ENCODE measurements at places on chromosomes 4 and X. TPM values are rescaled to one million over a fixed set of nuclear protein-coding genes. Genes with fewer than 3 reads are reported as not detected.

Gene TNIP3
- 9.2 TPM for total RNA-seq

Gene MAGEC1
- not detected for total RNA-seq

DNA sequence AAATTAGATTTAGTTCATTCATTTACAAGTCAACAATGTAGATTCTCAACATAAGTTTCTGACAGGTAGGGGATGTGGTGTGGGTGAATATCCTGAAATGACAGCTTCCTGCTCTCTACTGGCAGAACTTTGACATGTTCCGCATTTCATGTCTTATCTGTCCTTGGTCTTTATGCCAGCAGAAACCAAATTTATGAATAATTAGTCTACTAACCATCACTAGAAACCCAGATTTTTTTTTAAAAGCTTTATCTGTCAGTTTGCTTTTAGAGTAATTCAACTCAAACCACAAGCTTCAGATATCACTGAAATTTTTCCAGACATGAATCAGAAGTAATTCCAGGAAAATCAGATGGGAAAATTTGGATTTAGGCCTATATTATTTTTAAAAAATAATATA, 17.9 kb downstream of the COQ2 start:
- H3K4me3 ChIP-seq: no peak overlapping the region
- no peak overlapping the region for H3K27ac ChIP-seq
- peaks cover 29% of the 10 kb centered on the region for H3K4me1 ChIP-seq
- H3K27me3 ChIP-seq: no peaks in the 10 kb centered on the region
- H3K36me3 ChIP-seq: peaks cover 68% of the 10 kb centered on the region

DNA sequence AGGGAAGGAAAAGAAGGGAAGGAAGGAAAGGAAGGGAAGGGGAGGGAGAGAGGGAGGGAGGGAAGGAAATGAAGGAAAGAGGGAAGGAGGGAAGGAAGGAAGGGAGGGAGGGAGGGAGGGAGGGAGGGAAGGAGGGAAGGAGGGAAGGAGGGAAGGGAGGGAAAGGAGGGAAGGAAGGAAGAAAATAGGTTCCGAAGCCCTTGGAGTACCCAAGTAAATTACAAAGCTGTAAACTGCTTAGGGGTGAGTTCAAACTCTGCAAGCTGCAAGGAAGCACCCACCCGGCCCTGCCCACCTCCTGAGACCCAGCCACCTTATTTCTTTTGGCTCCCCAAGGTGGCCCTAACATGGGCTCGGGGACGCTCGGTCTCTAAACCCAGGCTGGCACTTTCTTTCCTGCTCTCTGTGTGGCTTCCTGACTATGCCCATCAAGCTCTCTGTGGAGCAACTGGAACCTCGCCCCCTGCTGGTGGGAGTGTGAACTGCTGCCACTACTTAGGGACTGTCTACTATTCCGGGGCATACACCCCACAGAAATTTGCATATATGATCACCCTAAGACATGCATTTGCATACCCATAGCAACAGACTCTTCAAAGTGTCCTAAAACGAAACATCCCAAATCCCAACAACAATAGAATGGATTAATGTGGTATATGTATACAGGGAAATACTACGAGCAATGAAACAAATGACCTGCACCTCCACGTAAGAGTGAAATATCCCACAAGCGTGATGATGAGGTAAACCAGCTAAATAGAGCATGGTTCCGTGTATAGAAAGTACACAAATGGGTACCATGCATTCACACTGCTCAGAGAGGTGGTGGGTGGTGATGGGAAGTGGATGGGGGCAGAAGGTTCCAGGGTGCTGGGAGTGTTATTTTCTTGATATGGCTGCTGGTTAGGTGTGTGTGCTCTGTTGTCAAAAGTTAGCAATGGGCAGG, 151.7 kb upstream of the TBL1X start:
- no peaks in the 10 kb centered on the region for H3K27me3 ChIP-seq
- peak; percentile 15 for DNase-seq
- H3K27ac ChIP-seq: no peak overlapping the region
- H3K4me3 ChIP-seq: no peak overlapping the region

DNA sequence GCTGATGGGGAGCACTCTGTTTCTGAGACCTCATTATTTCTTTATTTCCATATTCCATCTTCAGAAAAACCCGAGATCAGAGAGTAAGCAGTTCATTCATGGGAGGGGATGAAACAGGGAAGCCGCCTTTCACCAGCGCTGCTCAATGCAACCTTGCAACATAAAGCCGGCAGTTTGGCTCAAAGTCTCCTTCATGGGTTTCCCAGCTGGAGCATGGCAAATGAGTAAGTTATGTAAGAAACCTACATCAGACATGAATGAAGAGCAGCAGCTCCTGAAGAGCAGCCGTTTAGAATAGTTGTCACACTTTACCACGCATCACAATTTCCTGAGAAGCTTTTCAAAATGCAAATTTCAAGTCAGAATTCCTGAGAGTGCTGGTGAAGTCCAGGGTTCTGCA, 578.8 kb downstream of the FSTL5 start:
- no peak overlapping the region for H3K27ac ChIP-seq
- H3K4me3 ChIP-seq: no peak overlapping the region
- no peak for DNase-seq
- H3K27me3 ChIP-seq: no peaks in the 10 kb centered on the region
- H3K4me1 ChIP-seq: no peaks in the 10 kb centered on the region

DNA sequence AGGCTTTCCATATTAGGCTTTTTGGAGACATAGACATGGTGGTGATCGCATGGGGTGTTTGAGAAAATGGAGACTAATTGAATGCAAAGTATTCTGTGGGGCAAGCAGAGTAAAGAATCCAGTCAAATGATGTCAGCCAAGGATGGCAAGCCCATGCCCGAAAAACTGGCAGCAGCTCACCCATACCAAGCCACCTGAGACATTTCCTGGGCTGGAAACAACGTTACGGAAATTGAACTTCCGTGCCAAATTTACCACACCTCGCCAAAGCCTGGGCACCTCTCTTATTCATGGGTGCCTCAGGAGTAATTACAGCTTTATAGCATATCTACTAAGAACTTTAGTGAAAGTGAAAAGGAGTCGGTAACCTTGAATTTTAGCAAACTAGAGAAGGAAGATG, 166.4 kb downstream of the CBR4 start:
- H3K36me3 ChIP-seq: no peaks in the 10 kb centered on the region
- no peak overlapping the region for H3K27ac ChIP-seq
- no peak overlapping the region for H3K4me3 ChIP-seq
- DNase-seq: no peak
- H3K4me1 ChIP-seq: peaks cover 35% of the 10 kb centered on the region

DNA sequence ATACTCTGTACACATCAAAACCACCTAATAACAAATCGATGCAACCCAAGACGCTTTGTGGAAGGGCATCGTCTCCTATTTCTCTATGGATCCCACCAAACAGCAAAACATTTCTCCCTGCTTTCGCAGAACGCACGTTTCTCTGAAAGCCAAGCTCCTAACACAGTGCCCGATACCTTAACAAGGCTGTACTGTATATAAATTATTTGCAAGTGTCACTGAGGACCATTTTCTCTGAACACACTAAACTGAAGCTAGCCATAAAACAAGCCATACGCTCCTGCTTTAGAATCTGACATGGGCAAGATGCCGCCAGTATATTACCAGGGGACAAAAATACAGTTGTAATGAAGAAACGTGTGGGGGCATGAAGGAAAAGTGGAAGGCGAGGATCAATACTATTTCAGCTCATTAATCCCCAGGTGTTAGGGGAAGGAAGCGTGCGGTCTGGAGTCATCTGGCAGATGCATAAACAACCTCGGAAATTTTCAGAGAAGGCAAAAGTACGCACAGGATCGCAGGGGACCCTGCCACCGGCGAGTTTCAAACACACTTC, 703 bp downstream of the KCNIP4 start:
- peaks cover 31% of the 10 kb centered on the region for H3K27me3 ChIP-seq
- no peak overlapping the region for H3K27ac ChIP-seq
- peak overlapping the region; percentile 47 for H3K4me3 ChIP-seq
- no peak for DNase-seq

GRCh38 chrX:69126642-69127041, 38.6 kb downstream of the PJA1 start:
- H3K4me3 ChIP-seq: no peak overlapping the region
- no peak for DNase-seq
- no peak overlapping the region for H3K27ac ChIP-seq
- H3K36me3 ChIP-seq: no peaks in the 10 kb centered on the region
- H3K4me1 ChIP-seq: no peaks in the 10 kb centered on the region
- peaks cover 5% of the 10 kb centered on the region for H3K27me3 ChIP-seq

GRCh38 chr4:3878678-3879077, 112.5 kb downstream of the ADRA2C start:
- no peaks in the 10 kb centered on the region for H3K36me3 ChIP-seq
- peaks cover 3% of the 10 kb centered on the region for H3K4me1 ChIP-seq
- no peak for DNase-seq
- no peak overlapping the region for H3K27ac ChIP-seq
- H3K27me3 ChIP-seq: peaks cover 37% of the 10 kb centered on the region

DNA sequence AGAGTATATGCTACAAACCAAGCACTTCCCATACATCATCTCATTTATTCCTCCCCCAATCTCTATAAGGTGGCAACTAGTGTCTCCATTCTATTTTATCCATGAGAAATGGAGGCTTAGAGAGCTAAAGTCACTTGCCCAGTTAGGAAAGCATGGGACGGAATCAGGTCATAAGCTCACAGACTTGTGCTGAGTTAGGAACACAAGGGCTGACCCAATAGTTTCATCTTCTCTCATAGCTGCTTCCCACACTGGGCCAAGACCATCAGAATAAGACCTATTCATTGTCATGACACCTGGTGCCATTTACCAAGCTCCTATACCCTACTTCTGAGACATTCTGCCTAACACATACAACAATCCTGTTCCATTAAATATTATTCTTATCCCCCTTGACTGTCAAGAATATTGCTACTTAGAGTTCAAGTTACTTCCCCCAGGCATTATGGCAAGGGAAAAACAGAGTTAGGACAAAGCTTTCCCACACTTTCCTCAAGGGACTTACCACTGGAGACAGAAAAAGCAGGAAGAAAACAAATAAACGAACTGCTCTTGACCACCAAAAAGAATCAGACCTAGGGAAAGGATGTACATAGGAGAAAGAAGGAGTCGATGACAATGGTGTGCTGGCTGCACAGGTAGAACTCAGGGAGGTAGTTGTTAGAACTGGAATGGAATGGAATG, 167.8 kb downstream of the LDB2 start:
- H3K27me3 ChIP-seq: no peaks in the 10 kb centered on the region
- H3K4me1 ChIP-seq: no peaks in the 10 kb centered on the region
- DNase-seq: no peak
- H3K4me3 ChIP-seq: no peak overlapping the region
- H3K27ac ChIP-seq: no peak overlapping the region
- H3K36me3 ChIP-seq: no peaks in the 10 kb centered on the region

GRCh38 chr4:6688879-6689505, 4.7 kb upstream of the S100P start:
- DNase-seq: peak; percentile 74
- H3K36me3 ChIP-seq: peaks cover 24% of the 10 kb centered on the region
- peak overlapping the region; percentile 94 for H3K27ac ChIP-seq
- no peaks in the 10 kb centered on the region for H3K27me3 ChIP-seq
- H3K4me3 ChIP-seq: peak overlapping the region; percentile 82
- peaks cover 69% of the 10 kb centered on the region for H3K4me1 ChIP-seq

GRCh38 chr4:10272511-10272910, 155.9 kb upstream of the WDR1 start:
- no peak overlapping the region for H3K4me3 ChIP-seq
- H3K36me3 ChIP-seq: no peaks in the 10 kb centered on the region
- H3K4me1 ChIP-seq: no peaks in the 10 kb centered on the region
- H3K27ac ChIP-seq: no peak overlapping the region
- no peaks in the 10 kb centered on the region for H3K27me3 ChIP-seq

- H3K27ac ChIP-seq: peak within 1 kb of the TSS; percentile 88
- H3K4me1 ChIP-seq: peaks cover 14% of the 10 kb centered on the region
- peak; percentile 74 for DNase-seq
- H3K27me3 ChIP-seq: no peaks in the 10 kb centered on the region
- peaks cover 10% of the 10 kb centered on the region for H3K36me3 ChIP-seq
- H3K4me3 ChIP-seq: peak within 1 kb of the TSS; percentile 88
Observed at GRCh38 chrX:134460005-134460861, at the start of gene HPRT1. Gene HPRT1 (plus strand): TSS chrX:134460165. CDS start chrX:134460312, 147 bp downstream.

DNA sequence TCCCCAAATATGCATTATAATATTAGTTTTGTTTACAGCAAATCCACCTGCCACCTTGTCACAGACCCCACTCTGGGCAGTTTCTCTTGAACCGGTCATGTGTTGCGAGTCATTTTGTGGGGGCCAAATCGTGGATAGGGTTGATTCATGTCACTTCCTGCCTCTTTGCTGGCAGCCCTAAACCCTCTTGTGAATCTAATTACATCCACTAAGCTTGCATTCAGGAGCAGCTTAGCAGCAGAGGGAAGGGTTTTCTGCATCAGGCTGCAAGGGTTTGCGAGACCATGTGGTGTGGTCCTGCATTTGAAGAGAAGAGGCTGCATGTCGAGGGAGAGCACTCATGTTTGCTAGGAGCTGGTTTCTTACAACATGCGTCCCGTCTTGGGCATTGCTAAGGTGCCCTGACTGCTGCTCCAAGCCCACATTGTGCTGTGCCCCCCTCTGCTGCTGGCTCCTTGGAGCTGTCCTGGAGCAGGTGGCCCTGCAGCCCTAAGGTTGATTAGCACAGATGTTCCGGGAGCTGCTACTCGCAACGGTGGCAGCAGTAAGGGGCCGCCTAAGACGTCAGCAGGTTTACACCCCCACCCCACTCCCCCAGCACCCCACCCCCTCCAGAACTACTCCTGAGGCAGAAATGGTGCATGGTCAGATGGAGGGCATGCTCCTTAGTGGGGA, 88.9 kb upstream of the CLDN34 start:
- peaks cover 7% of the 10 kb centered on the region for H3K4me1 ChIP-seq
- H3K4me3 ChIP-seq: no peak overlapping the region
- H3K27ac ChIP-seq: no peak overlapping the region
- no peak for DNase-seq

DNA sequence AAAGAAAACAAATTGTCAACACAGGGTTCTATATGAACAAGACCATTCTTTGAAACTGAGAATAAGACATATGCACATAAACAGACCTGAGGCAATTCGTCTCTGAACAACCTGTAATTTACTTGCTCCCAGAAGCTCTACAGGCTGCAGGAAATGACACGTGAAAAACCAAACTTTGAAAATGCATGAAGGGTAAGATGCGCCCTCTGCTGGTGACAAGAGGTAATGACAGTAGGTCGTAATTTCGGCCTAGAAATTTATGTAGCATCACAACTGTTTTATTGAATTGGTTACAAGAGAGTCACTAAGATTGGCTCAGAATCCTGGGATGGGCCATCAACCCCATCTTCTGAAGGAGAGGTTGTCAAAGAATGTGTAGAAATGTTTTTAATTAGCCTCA, 276.5 kb downstream of the PPP4R3C start:
- H3K4me3 ChIP-seq: no peak overlapping the region
- no peaks in the 10 kb centered on the region for H3K4me1 ChIP-seq
- H3K27me3 ChIP-seq: no peaks in the 10 kb centered on the region
- no peak for DNase-seq
- H3K27ac ChIP-seq: no peak overlapping the region
- H3K36me3 ChIP-seq: no peaks in the 10 kb centered on the region
